ENCODE measurements at places on chromosomes 4 and X.

DNA sequence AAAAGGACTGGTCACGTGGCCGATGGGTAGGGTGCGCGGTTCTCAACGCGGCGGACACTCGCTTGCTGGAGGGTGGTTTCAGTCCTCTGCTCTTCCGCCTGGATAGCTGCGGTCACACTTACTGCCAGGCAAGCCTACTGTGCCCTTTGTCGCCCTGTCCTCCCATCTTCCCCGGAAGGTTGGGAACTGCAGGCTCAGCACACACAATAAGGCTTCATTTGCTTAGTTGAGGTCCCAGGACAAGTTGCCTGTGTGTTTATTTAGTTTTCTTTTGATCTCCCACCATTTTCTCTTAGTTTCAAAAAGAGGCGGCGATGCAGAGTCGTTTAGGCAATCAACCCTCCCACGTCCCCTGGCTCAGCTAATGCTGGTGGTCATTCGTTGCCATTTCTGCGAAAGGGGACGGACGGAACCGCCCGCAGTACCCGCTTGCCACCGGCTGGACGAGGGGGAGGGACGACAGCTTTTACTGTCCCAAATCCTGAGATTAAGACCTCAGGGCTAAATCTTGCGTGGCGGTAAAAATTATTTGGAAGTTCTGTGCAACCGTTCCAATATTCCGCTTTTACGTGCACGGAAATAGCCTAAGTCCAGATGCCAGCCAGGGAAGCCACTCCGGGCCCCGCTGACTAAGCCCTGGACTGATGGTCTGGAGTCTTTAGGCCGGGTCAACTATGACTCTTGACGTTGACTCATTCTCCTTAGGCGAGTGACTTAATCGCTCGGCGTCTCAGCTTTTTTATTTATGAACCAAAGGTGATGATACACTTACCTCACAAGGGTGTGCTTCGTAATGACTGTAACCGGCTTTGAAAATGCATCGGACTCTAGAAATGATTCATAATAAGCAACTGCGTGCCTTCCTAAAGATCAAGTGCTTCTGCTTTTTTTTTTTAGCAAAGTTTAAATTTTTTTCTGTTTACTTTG is 671 bp upstream of the EIF4E start:
- DNase-seq = peak; percentile 50

DNA sequence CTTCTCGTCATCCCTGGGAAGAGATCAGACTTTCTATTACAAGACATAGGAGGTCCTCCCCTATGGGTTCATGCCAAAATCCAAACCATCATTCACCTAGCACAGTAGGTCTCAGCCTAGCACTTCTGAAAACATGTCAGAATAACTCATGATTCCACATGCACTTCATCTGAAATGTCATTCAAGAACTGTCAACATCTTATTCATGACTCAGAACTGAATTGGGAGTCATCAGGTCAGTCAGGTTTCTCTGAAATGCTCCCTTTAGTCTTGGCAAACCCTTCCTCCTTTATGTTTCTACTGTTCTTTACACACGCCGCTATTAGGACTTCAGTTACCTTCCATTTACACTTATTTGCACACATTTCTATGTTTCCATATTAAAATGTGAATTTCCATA is 67.2 kb downstream of the ANTXR2 start:
- no peak for DNase-seq

- DNase-seq = no peak
These were observed 23.4 kb upstream of the G3BP2 start for GRCh38 chr4:75696581-75696980.

- DNase-seq = no peak
These were observed 532.0 kb upstream of the SPANXN1 start for GRCh38 chrX:144715337-144715736.

DNA sequence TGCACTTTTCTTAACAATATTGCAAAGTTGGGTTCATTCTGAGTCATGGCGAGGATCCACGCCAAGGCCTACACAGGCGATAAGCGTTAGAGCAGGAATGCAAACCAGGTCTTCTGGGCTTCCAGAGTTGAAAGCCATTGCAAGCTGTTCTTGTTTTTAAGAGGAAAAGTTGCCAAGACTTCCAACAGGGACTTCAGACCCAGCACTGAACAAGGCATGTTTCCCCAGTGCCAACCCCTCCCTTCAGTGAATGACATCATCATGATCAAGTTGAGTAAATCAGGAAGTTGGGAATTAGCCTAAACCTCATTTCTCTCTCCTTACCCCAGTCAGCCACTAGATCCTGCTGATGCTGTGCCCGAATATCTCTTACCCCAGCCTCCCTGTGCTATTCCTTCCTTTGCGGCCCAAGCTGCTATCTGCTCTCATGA is 355.1 kb downstream of the HS3ST1 start:
- DNase-seq = no peak

GRCh38 chr4:4858527-4859324 is 739 bp upstream of the MSX1 start:
- DNase-seq = no peak

DNA sequence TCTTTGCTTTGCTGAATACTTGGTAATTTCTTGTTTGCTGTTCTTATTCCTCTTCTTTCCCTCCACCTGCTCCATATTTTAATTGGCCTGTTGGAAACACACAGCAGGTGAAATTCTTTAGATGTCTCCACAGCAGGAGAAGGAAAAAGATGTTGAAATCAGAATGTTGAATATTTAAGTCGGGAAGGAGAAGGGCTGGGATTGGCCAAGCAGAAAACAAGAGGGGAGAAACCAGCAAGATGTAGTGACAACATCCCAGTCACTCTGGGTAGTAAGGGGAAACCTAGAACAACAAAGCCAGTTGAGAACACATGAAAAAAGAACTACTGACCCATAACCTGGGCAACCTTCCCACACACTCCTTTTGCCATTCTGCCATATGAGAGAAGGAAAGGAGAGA is 37.3 kb upstream of the STAG2 start:
- DNase-seq = no peak

GRCh38 chr4:96407225-96407624 is 567.3 kb downstream of the PDHA2 start:
- no peak for DNase-seq

DNA sequence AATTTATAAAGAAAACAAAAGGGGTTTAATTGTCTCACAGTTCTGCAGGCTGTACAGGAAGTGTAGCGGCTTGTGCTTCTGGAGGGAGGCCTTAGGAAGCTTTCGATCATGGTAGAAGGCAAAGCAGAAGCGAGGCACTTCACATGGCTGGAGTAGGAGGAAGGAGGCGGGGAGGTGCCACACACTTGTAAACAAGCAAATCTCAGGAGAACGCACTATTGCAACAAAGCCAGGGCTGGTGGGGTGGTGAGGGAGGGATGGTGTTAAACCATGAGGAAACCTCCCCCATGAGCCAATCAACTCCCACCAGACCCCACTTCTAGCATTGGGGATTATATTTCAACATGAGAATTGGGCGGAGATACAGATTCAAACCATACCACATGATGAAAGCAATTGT is 1116.3 kb downstream of the FAT4 start:
- no peak for DNase-seq

- DNase-seq = no peak
These were observed 42.0 kb downstream of the SLC4A4 start for GRCh38 chr4:71380788-71381187.

DNA sequence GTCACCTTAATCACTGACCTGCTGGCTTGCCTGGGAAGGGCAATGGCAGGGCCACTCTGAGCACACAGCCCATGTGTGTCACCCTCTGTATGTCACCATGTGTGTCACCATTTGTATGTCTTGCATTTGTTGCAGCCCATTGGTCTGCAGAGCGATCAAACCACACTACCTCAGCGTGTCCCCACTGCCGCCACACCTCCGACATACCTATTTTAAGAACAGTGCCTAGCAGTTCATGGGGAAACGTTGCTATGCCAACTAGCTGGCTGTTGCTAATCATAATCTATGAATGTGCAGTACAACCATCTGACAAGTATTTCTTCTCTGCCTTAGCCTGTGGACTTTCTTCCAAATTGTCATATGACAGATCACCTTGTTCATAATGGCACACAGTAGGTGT is 8.0 kb upstream of the CRMP1 start:
- DNase-seq = no peak

DNA sequence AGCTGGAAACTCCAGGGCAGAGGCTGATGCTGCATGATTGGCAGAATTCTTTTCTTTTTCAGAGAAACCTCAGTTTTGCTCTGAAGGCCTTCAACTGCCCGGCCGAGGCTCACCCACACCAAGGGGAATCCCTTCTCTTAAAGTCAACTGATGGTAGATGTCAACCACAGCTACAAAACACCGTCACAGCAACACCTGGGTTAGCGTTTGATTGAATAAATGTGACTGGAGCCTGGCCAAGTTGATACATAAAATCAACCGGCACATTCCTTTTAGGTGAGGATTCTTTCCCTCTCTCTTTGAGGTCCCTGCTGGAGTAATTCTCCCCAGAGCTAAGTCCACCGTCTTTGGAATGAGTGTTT is 15.2 kb upstream of the KIAA0232 start:
- DNase-seq = no peak

DNA sequence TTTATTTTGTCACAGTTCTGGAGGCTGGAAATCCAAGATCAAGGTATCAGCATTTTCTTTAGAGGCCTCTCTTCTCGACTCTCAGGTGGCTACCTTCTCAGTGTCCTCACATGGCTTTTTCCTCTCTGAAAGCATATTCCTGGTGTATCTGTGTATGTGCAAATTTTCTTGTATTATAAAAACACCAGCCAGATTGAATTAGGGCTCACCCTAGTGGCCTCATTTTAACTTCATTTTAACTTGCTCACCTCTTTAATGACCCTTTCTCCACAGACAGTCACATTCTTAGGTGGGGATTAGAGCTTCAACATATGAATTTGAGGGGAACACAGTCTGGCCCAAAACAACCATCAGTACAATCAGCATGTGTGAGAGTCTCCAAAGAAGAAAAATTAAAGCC is 542.4 kb upstream of the FAM241A start:
- DNase-seq = no peak

GRCh38 chrX:107496786-107497185 is 47.3 kb downstream of the FRMPD3 start:
- DNase-seq = no peak

- no peak for DNase-seq
These were observed 13.8 kb downstream of the ATP10D start for GRCh38 chr4:47498899-47499298.

DNA sequence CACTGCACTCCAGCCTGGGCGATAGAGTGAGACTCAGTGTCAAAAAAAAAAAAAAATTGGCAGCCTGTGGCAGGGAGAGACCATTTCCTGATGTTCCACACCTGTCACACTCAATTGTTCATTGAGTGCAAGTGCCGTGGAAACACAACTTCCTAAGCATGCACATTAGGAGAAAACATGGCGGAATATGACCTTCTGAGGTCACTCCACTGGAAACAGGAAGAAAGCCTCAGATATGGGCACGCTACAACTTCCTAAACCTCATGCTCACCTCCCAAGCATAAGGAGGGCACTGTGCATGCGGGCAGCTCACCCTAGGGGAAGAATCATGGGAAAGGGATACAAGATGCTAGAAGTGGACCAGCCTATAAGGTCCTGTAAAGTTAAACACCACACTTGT is 28.5 kb upstream of the CD99 start:
- DNase-seq = no peak

GRCh38 chr4:142238589-142238988 is 602.2 kb downstream of the IL15 start:
- no peak for DNase-seq

GRCh38 chrX:150897421-150898320 is 797 bp downstream of the CD99L2 start:
- peak; percentile 10 for DNase-seq

GRCh38 chrX:27679281-27679680 is 89.1 kb downstream of the DCAF8L2 start:
- DNase-seq = no peak

- peak; percentile 16 for DNase-seq
These were observed 96.3 kb upstream of the NOCT start for GRCh38 chr4:138919094-138919936.

DNA sequence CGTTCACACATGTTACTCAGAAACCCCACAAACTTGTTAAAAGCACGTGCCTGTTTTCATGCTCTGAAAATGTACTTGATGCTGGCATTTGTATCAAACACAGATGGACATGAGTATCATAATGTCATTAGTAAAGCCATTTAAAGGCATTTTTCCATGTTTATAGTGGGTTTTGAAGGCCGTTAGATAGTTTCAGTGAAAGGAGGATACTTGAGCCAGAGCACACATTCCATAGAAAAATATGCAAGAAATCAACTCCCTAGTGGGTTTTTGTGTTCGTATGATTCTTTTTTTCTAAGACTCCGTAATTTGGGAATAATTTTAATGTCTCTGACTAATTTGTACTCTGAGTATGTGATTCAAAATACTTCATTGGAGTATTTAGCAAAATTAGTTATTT is 216.2 kb upstream of the BMP3 start:
- DNase-seq = no peak
